Anterior cingulate cortex (tissue), 58 donors: ENCODE measurements at places on chromosomes 5 and 9.

DNA sequence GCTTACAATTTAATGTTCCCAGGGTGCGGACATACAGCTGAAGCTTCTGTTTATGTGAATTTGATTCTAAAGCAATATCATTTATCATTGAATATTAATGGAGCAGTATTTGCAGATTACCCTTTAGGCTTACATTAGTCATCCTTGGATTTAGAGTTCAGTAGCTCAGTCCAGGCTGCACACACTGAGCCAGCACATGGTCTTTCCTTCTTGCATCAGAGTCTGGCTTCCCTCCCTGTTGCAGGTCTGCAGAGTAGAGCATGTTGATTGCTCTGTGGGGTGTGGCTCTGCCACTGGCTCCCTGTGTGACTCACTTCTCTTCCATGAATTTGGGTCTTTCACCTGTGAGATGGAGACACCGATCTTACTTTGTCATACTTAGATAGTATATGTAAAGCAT lies 36.8 kb downstream of the NSG2 start:
- DNase-seq = no peak

- DNase-seq = no peak
Observed at GRCh38 chr5:10599113-10599512, 35.2 kb downstream of the ANKRD33B start.

GRCh38 chr5:10021248-10021647 lies 228.4 kb downstream of the ATPSCKMT start:
- no peak for DNase-seq

- DNase-seq = no peak
Observed at GRCh38 chr5:74289238-74289637, 351.3 kb downstream of the ENC1 start.

DNA sequence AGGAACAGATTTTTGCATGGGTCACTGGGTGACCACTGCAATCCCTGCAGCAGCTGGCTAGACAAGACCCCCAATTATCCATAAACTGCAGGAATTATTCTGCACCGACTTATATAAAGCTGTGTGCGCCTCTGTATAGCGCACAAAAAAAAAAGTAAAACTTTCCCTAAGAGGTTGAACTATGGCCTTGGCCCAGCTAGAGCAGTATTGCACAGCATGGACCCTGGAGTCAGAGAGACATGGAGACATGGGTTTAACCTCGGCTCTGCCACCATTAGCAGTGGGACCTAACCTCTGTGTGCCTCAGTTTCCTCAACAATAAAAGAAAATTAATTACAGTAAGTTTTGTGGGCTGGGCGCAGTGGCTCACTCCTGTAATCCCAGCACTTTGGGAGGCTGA lies 17.1 kb upstream of the GRPEL2 start:
- no peak for DNase-seq

GRCh38 chr5:89105836-89106235 lies 222.9 kb upstream of the MEF2C start:
- no peak for DNase-seq

DNA sequence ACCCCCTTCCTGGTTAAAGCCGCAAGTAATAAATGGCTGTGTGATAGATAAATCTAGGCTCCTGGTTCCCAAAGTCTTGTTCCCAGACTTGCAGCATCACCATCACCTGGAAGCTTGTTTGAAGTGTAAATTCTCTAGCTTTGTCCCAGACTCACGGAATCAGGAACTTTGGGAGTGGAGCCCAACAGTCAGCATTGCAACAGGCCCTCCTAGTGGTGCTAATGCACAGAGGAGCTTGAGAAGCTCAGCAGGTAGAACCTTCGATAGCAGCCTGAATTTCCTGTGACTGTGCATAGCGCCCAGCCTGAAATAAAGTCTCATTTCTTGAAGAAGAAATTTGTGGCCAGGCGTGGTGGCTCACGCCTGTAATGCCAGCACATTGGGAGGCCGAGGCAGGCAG lies 30.3 kb upstream of the MELK start:
- DNase-seq = no peak

- no peak for DNase-seq
Observed at GRCh38 chr9:92308893-92309292, 15.4 kb upstream of the IARS1 start.

DNA sequence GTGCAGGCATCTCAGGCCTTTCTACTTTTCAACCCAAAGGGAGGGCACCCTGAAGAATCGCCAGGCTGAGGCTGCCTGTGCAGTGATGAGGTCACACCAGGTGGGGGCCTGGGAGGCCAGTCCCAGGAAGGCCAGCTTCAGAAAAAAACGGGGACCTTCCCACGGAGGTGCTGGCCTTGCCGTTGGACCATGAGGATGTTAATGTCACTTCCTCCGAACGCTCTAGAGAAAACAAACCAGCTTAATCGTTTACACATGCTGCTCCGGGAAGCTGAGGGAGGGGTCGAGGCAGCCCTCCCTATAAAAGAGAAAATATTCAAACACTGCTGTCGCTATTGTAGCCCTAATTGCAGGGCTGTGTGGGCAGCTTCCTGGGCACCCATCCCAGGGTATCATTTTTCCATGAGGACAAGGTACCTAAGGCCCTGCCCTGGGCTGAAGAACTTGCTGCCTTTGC lies 27.0 kb downstream of the PTGES start:
- DNase-seq = no peak

- peak; percentile 37 for DNase-seq
Observed at GRCh38 chr5:169302491-169303118, 1.7 kb upstream of the SLIT3 start.

GRCh38 chr9:134065612-134066419 lies 2.0 kb downstream of the BRD3 start:
- DNase-seq = no peak

GRCh38 chr9:130196643-130197042 lies 24.4 kb downstream of the NCS1 start:
- no peak for DNase-seq

- DNase-seq = peak; percentile 82
Observed at GRCh38 chr9:136283291-136284235, 20.3 kb downstream of the CCDC187 start.

- peak; percentile 14 for DNase-seq
Observed at GRCh38 chr9:135797507-135798262, 95.7 kb downstream of the KCNT1 start.

- no peak for DNase-seq
Observed at GRCh38 chr9:136174779-136175615, 29.9 kb downstream of the LHX3 start.

DNA sequence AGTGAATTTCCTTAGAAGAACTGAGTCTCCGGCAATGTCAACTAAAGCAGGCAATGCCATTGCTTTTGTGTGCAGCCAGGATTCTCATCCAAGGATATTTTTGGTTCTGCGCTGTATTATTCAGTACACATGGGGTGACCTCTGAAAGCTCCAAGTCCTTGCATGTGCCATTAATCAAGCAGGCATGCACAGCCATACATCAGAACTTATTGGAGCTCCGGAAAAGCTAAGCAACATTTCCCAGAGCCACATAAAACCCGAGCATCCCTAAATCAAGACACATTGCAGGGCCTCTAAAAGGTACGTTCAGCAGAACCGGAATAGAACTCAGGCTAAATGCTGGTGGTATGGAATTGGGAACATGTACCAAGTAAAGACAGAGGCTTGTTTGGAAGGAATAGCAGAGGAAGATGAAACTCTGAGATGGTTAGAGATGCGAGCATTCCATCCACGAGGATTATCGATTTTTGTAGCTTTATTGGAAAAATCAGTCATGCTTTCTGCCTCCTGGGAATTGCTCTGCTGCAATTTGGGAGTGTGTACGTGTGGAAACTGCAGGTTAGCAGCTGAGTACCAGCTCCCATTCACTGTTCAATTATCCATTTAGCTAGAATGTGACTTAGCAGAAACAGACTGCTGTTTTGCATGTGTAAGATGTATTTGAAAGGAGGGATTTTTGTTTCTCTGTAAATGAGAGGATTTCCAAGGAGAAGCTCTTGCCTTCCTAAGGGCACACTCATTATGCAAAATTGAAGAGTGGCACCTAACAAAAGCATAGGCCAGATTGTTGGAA lies 143.7 kb upstream of the WWC1 start:
- DNase-seq = no peak

DNA sequence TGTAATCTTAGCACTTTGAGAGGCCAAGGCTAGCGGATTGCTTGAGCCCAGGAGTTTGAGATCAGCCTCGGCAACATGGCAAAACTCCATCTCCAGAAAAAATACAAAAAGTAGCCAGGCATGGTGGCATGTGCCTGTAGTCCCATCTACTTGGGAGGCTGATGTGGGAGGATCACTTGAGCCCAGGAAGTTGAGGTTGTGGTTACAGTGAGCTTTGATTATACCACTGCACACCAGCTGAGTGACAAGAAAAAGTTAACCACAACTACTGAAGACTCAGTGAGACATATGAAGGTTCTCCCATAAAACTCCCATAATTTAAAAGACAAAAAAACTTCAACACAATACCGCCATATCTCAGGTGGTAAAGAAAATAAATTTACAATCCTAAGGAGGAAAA lies 98.0 kb downstream of the NR6A1 start:
- DNase-seq = no peak

DNA sequence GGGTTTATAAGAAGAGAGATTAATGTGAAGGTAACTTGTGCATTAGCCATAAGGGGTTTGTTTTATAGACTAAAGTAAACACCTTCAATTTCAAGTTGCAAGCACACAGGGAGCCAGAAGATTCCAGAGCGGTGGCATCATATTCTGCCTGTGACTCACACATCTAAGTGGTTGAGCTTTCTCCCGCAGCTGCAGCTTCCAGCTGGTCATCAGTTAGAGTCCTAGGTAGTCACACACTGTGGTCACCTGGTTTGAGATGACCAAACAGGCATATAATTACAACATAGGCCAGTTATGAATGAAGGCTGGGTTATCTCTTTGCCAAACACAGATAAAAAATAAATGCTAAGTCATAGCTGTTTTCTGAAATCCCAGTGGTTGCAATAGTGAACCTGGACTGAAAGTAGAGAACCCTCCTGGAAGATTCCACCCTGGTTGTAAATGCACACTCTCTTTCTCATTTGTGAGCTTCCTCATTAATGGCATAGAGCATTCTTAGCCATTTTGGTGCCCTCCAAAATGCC lies 171.3 kb downstream of the GDNF start:
- DNase-seq = no peak

DNA sequence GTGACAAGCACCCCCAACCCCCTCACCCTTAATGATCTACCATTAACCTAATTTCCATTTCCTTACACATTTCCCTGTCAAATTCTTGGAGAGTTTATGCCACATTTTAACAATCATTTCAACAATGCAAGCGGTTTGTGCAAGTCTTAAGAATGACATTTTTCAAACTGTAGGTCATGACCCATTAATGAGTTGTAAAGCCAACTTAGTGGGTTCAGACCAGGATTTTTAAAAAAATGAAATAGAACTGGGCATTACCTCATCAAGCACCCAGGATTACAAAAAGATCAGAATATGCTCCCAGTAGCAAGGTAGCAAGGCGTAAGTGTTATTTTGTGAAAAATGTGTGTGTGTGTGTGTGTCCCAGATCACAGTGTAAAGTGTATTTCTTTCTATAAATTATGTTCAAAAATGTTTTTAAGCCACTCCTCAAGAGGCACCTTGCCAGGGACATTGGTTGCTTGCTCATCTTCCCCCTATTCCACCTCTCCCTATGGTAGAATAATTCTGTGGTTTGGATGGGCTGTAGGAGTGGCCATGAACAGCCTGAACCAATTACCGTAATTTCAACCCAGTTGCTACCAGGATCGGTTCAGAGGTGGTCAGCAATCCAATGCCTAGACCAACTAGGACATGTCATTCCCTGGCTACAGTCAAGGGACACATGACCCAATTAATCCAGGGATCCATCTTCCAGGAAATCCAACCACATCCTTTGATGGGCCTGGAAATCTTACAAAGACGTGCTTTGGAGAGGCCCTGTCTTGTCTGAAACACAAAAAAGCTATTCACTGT lies 14.4 kb upstream of the TGFBR1 start:
- DNase-seq = no peak

DNA sequence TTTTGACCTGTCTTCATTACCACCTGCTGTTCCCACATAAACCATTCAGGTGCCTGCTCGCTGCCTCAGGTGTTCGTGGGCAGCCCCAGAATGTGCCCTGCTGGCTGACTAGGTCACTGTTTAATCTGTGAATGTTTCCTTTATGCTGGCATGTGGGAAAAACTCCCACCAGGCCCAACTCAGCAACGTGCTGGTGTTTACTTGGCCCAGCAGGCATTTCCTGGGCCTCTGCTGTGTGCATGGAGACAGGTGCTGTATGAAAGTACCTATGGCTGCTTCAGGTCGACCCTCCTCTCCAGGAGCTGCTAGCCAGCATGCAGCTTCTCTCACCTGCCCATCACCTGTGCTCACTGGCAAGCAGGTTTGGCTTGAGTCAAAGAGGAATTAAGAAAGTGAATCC lies 65.8 kb downstream of the RAD23B start:
- DNase-seq = no peak

DNA sequence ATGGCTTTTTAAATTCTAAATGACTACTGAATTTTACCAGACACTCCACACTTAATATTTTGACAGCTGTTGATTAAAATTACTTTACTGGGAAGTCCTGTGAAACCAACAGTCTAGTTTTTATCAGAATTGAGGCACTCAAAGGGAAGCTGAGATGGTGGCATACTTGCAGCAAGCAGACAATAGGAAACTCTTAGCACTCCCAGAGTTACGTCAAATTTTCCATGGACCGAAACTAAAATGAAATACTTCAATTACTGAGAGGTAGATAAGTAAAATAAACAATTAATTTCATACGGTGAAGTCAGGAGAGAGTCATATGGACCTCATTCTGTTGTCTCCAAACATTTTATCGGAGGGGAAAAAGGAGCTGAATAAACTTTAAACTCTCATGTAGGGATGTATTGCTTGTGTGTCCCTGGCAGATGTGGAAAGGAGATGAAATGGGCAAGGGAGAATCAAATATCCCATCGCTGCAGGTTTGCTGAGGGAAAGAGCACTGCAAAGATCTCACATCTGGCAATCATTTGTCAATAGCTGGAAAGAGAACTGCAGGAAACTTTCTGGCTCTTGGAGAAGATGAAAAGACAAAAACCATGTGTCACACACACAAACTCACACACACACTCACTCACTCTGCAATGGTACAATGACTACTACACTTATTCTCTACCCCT lies 189.4 kb downstream of the BNC2 start:
- DNase-seq = no peak

- DNase-seq = no peak
Observed at GRCh38 chr5:74322944-74323343, 317.6 kb downstream of the ENC1 start.

DNA sequence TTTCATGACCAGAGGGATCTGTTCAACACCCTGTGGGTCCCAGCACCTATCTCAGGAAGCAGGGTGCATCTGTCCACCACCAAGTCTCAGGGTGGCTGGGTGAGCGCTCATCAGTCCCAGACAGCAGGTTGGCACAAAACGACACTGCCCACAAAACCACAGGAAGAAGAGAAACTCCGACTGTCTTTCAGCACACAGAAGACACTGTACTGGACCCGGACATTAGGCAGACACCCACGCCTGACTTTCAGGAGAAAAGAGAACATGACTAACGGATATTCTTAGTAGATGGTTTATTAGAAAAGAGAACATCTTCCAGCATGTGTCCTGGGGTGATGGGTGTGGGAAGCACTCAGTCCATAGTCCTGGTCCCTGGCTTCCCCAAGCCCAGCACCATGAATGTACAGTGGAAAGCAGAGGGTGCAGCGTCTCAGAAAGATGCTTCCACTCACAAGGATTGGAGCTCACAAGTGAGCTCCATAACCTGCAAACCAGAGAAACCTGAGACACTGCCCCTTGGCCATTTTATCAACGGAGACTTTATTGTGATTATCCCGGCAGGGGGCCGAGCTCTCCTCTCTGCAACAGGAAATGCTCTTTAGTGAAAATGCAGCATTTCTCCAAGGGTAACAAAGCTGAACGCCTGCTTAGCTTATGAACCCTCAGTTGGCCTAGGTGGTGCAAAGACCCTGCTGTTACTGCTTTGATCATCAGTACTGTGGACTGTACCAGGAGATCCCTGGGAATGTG lies 35.8 kb upstream of the LCP2 start:
- DNase-seq = peak; percentile 29
